Type B pancreatic cell (in vitro differentiated cells): ENCODE measurements at places on chromosomes 2 and 18. TPM values are rescaled to one million over a fixed set of nuclear protein-coding genes. Genes with fewer than 3 reads are reported as not detected.

- H3K4me3 ChIP-seq: no peak overlapping the region
- no peaks in the 10 kb centered on the region for H3K36me3 ChIP-seq
- no peak overlapping the region for H3K27ac ChIP-seq
- DNase-seq: no peak
These were observed 26.6 kb downstream of the MYL1 start for GRCh38 chr2:210288408-210288807.

DNA sequence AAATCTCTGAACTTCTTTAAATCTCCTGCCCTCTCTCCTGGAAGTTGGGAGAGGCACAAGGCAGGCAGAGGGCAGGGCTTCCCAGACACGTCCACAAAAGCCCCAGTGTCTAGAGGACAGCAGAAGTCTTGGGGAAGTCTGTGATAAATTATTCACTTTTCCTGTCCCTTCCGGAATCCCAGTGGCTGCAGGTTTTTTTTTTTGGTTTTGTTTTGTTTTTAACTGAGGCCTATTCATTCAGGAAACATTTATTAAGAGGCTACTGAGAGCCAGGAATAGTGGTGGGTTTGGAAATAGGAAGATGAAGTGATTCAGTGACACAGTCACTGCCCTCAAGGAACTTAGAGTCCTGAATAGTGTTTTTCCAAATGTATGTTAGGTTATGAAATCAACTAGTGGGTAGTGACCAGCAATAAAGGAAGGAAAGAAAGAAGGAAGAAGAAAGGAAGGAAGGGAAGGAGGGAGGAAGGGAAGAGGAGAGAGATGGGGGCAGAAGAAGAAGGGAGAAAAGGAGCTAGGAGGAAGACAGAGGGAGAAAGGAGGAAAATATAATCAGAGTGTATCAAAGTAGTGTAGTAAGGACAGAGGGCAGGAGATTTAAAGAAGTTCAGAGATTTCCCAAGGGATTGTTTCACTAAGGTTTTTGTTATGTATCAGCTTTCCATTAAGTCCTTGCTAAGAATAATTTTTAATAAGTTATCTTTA lies 98.9 kb upstream of the ZFP36L2 start:
- no peak for DNase-seq

GRCh38 chr2:208627110-208627884 lies 220.7 kb downstream of the PTH2R start:
- H3K36me3 ChIP-seq: no peaks in the 10 kb centered on the region
- H3K27ac ChIP-seq: no peak overlapping the region
- H3K4me3 ChIP-seq: no peak overlapping the region
- H3K27me3 ChIP-seq: no peaks in the 10 kb centered on the region
- no peak for DNase-seq

DNA sequence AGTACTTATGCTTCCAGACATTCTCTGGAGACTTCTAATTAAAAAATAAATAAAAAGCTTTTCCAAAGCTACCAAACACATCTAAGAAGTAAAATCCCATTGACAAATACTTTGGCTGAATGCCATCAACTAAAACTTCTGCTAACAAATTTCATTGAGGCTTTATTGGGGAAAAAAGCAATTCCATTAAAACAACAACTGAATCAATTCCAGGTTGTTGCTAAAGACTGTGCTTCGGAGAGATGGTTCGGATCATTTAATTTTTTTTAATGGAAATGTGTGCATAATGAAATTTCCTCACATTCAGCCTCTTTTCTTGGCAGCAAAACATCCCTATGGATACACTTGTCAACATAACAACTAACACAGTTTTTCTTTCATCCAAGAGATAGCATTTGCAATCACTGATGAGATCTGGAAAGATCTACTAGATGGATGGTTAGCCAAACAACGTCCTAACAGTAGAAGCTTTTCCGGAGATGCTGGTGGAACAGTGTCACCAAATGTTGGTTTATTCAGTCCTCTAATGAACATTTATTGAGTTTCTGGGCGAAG lies 446.1 kb upstream of the FAM98A start:
- no peak overlapping the region for H3K4me3 ChIP-seq
- no peak overlapping the region for H3K27ac ChIP-seq
- no peak for DNase-seq
- H3K36me3 ChIP-seq: no peaks in the 10 kb centered on the region
- H3K27me3 ChIP-seq: no peaks in the 10 kb centered on the region

GRCh38 chr2:105409717-105410116 lies 10.9 kb upstream of the FHL2 start:
- peaks cover 9% of the 10 kb centered on the region for H3K27me3 ChIP-seq
- H3K36me3 ChIP-seq: no peaks in the 10 kb centered on the region
- no peak overlapping the region for H3K4me3 ChIP-seq
- peaks cover 16% of the 10 kb centered on the region for H3K4me1 ChIP-seq

- no peaks in the 10 kb centered on the region for H3K36me3 ChIP-seq
- no peak for DNase-seq
- H3K27me3 ChIP-seq: peaks cover 4% of the 10 kb centered on the region
- H3K4me1 ChIP-seq: no peaks in the 10 kb centered on the region
- no peak overlapping the region for H3K4me3 ChIP-seq
These were observed 482.6 kb downstream of the PIK3C3 start for GRCh38 chr18:42437646-42438045.

GRCh38 chr2:169082995-169083394 lies 13.6 kb downstream of the DHRS9 start:
- H3K4me1 ChIP-seq: no peaks in the 10 kb centered on the region
- no peak for DNase-seq
- peaks cover 6% of the 10 kb centered on the region for H3K27me3 ChIP-seq
- no peak overlapping the region for H3K4me3 ChIP-seq
- H3K27ac ChIP-seq: no peak overlapping the region

- no peaks in the 10 kb centered on the region for H3K36me3 ChIP-seq
- no peaks in the 10 kb centered on the region for H3K4me1 ChIP-seq
- H3K27me3 ChIP-seq: no peaks in the 10 kb centered on the region
- H3K4me3 ChIP-seq: no peak overlapping the region
These were observed 92.6 kb upstream of the GALNT5 start for GRCh38 chr2:157164891-157165290.

Gene CFAP53
- 0.59 and 1.1 TPM in 2 replicates for total RNA-seq

- peaks cover 5% of the 10 kb centered on the region for H3K4me1 ChIP-seq
- no peak overlapping the region for H3K4me3 ChIP-seq
These were observed 293.9 kb downstream of the KIAA1328 start for GRCh38 chr18:37122877-37123276.
